ENCODE measurements at places on chromosomes 5 and 9.

DNA sequence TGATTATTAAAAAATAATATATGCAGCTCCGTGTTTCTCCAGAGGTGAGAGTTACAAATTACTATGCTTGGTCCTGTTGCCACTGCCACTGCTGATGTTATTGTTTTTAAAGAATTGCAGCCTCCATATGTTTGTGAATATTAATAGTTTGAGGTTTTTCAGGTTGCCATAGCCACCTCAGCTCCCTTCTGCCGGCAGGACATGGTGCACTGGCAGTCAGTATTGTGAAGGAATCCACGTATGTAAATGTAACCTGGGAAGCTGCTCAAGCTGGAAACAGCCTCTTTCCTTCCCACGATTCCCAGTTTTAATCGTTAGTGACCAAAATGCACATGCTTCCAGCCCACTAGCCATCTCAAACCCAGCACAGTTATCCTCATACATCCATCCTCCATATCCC lies 184.4 kb upstream of the CCNG1 start:
- DNase-seq = no peak

GRCh38 chr9:112443200-112443599 lies 43.4 kb upstream of the KIAA1958 start:
- DNase-seq = no peak

DNA sequence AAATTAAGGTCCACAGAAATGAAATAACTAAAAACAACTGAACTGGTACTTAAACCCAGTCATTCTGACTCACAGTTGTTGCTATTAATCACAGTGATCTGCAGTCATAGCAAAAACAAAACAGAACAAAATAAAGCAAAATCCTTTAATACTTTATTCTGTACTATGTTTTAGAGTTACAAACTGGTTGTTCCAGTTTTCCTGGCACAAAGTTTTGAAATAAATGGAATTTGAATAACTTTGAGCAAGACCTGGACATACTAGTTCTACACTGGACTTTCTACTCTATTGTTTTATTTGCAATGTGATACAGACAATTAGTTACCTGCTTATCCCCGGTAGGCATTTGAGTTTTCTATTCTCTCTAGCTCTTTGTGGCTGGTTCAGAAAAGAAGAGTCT lies 147.9 kb downstream of the DMRT2 start:
- DNase-seq = no peak

DNA sequence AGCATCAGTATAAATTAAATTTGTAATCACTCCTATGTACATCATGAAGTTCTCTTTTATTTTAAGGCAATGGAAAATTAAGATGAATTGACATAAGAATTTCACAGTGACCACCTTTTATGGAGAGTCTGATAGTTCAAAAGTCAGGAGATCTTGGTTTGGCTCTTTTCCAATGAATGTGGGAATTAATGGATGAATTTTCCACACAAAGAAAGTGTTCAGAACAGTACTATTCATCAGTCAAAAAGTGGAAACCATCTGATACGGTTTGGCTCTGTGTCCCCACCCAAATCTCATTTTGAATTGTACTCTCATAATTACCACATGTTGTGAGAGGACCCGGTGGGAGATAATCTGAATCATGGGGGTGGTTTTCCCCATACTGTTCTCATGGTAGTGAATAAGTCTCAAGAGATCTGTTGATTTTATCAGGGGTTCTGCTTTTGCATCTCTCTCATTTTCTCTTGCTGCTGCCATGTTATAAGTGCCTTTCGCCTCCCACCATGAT lies 24.5 kb downstream of the CCDC125 start:
- no peak for DNase-seq

Measured in NCI-H510A (cell line).